H9 (cell line): ENCODE measurements at places on chromosomes 12 and 14. TPM values are rescaled to one million over a fixed set of nuclear protein-coding genes. Genes with fewer than 3 reads are reported as not detected.

The SLC17A8 gene
- total RNA-seq, result not detected in 2 replicates

The TAS2R13 gene
- 0.50 and 0.75 TPM in 2 replicates for total RNA-seq

The SLC10A1 gene
- not detected in 2 replicates for total RNA-seq

The MAPK1IP1L gene
- total RNA-seq, result 133 TPM in 2 replicates

The PEX5 gene
- total RNA-seq, result 38.1 and 40.5 TPM in 2 replicates

The TCL1A gene
- 0.31 TPM in 1 of 2 replicates, not detected in the other for total RNA-seq

The PHC1 gene
- 558 and 568 TPM in 2 replicates for total RNA-seq

The TEX52 gene
- total RNA-seq, result 0.20 TPM in 2 replicates

The FGF23 gene
- 0.13 and 0.24 TPM in 2 replicates for total RNA-seq

The KRT6B gene
- not detected in 2 replicates for total RNA-seq

The MORN3 gene
- total RNA-seq, result 0.24 and 0.37 TPM in 2 replicates

The SPX gene
- 0.35 and 0.57 TPM in 2 replicates for total RNA-seq

The GPRC5A gene
- total RNA-seq, result 0.09 and 0.13 TPM in 2 replicates

The PPM1A gene
- 41.7 and 49.2 TPM in 2 replicates for total RNA-seq

The PGAM5 gene
- 112 and 118 TPM in 2 replicates for total RNA-seq

The MYO1H gene
- total RNA-seq, result 0.11 and 0.26 TPM in 2 replicates
